CMK (cell line): ENCODE measurements at places on chromosomes 7 and 10.

DNA sequence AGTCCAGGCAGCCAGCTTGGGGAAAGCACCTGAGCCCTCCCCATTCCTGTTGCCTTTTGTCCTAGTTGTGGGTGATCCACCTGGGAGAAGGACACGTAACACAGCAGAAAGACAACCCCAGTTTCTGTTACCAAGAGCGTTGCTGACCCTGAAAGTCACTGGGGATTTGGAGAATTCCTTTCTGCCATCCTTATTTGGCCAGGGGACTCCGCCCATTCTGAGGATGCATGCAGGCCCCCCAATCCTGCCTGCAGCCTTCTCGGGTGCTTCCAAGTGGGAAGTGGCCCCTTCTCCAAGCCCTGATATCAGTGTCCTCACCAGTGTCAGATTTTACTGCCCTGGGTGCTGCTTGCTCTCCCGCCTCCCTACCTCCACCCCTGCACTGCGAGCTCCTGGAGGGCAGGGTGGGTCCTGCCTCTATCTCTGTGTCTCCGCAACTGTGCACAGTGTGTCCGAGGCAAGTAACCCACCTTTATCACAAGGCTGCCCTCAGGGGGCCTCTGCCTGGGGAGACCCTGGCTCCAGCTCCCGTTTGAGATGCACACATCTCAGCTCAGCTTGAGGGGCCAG, 9.2 kb upstream of the ADCY1 start:
- DNase-seq: no peak

- DNase-seq: no peak
These were observed 1.0 kb downstream of the GPR146 start for GRCh38 chr7:1045069-1046063.

GRCh38 chr10:124481717-124482116, 20.1 kb downstream of the LHPP start:
- DNase-seq: no peak

DNA sequence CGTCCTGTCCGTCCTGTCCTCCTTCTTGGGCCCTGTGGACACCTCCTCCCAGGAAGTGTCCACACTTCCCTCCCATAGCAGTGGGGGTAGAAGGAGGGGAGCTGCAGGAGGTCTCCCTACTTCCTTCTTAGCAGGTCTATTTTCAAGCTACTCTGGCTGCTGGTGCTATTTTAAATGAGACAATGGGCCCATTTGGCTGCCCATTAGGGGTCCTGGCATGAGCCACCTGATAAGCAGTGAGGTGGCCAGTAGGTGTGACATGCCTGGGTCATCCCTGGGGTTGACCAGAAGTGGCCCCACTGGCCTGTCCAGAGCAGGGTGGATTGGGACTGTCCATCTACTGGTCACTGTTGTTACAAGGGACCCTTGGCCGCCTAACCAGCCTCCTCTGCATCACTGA, 75.2 kb downstream of the COL13A1 start:
- DNase-seq: no peak

GRCh38 chr10:44627591-44628354, 242.9 kb upstream of the CXCL12 start:
- no peak for DNase-seq

DNA sequence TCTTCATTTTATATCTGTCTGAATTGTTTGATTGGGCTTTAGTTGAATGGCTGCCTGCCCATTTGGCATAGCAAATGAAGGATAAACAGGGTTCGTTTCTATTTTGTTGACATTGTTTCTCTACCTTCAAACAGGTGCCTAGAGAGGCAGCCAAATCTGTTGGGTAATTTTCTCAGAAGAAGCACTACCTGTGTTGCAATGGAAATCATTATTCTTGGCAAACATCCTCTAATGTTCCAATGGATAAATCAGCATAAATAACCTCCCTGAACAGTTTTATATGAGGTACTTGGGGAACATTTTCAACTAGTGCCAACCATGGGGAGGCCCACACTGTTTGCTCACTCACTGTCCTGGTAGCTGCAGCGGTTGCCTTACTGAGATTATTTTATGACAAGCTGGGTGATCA, 64.4 kb upstream of the PLPP4 start:
- no peak for DNase-seq

- no peak for DNase-seq
These were observed 20.0 kb downstream of the KCP start for GRCh38 chr7:128890306-128891109.

- DNase-seq: no peak
These were observed 179.1 kb downstream of the PRKCQ start for GRCh38 chr10:6400821-6401465.

GRCh38 chr7:38054199-38054598, 123.8 kb upstream of the STARD3NL start:
- DNase-seq: no peak

- DNase-seq: no peak
These were observed 259.4 kb downstream of the CCSER2 start for GRCh38 chr10:84587789-84588188.

DNA sequence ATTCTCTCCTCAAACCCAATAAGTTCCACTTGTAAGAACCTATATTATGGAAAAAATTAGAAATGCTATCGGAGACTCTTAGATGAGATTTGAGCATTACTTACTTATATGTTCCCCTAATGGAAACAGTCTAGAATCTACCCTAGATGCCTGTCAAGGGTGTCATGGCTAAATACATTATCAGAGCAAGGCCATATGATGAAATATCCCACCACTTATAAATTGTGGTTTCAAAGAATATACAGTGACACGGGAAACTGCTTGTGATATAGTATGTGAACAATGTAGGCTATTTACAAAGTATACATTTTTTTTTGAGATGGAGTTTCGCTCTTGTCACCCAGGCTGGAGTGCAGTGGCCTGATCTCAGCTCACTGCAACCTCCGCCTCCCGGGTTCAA, 46.3 kb upstream of the CTBP2 start:
- no peak for DNase-seq

DNA sequence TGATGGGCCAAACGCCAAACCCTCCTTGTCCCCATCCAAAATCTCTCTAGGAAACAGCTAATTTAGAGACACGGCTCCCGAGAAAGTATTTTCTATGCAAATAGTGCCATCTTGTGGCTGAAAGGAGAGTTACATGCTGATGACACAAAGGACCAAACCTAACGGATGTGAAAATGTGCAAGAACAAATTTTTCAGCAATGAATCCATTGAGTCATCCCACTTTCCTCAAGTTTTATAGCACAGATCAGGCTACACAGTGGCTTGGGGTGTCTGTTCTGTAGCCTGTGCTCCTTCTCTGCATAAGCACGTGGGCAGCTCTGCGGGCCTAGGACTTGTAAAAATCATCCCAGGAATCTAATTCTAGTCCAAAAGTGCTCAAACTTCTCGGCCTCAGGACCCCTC, 154.8 kb upstream of the PRR15 start:
- DNase-seq: peak; percentile 17

GRCh38 chr7:117231047-117231359, 91.9 kb downstream of the WNT2 start:
- DNase-seq: no peak

- DNase-seq: no peak
These were observed 80.1 kb downstream of the THSD7A start for GRCh38 chr7:11751807-11752389.

DNA sequence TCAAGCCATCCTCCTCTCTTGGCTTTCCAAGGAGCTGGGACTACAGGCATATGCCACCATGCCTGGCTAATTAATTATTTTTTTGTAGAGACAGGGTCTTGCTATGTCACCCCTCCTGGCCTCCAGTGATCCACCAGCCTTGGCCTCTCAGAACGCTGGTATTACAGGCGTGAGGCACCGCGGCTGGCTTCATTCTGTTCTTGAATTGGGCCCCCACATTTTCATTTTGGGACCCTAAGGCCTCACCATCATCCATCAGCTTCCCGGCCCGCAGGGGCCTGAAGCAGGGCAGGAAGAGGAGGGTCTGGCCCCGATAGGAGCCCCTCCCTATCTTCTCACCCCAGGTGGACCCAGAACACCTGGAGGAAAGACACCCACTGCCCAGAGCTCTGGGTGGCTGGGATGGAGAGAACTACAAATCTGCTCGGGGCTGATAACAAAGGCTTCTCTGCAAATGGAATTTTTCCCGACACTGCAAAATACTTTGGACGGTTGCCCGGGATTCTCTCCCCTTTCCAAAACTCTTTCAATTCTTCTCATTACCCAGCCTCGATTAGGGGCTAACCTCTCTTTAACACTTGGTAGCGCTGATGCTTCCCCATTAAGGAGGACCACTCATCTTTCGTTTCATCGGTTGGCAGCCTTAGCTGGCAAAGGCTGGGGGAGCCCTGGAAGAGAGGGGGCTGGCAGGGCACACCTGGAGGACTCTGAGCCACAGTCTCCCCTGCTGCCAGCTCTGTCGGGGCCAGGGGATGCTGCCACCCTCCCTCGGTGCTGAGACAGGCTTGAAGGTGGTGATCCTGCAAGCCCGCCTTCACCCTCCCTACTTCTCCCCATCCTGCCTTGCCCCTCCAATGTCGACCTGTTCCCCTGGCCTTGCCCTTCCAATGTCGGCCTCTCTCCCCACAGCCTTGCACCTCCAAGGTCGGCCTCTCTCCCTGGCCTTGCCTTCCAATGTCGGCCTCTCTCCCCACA, 81.0 kb upstream of the GNA12 start:
- DNase-seq: no peak

DNA sequence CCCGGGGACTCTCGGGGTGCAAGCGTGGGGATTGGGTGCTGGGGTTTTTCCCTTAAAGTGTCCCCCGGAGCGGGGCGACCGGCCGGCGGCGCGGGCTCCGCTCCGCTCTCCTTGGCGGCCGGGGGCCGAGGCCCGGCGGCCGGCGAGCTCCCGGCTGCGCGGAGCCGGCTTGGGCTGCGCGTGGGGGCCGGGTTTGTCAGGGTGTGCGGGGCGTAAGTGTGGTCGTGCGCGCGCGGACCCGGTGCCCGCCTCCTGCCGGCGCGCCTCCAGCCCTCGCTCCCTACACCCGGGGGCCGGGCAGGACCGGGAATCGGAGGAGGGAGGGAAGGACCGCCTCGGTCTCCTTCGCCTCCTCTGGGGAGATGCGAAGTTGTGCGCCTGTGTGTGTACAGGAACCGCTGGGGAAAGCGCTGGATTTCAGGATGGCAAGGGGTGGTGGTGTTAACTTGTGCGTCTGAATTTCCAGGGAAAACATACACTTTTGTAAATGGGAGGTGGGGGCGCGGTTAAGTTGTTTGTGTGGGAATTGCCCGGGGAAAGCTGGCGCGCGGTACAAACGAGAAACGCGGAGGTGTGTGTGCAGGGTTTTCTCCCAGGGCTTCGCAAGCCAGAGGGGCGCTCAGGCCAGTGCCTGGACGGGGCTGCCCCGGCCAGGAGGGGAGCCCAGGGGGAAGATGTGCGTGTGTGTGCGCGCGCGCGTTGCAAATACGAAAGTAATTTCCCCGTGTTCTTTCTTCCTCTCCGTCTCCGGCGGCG, 737 bp downstream of the ZMIZ1 start:
- no peak for DNase-seq

- no peak for DNase-seq
These were observed 107.8 kb downstream of the TBXAS1 start for GRCh38 chr7:139936760-139937310.

DNA sequence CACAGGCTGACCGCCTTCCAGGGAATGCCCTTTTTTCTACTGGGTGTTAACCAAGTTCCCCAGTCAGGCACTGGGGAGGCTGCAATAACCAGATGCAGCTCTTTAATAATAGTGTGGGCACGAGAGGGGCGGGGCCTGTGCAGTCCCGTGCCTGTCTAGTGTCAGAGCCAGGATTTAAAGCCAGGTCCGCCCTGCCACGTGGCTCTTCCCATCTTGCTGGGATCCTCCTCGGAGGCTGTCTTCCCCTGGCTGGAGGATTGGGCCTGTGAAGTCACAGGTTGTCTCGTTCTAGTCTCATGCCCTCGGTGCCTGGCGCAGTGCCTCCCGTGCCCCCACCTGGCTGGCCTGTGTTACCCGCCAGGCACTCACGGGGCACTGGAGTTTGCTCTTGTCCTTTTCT, 25.2 kb downstream of the TMEM120A start:
- no peak for DNase-seq

DNA sequence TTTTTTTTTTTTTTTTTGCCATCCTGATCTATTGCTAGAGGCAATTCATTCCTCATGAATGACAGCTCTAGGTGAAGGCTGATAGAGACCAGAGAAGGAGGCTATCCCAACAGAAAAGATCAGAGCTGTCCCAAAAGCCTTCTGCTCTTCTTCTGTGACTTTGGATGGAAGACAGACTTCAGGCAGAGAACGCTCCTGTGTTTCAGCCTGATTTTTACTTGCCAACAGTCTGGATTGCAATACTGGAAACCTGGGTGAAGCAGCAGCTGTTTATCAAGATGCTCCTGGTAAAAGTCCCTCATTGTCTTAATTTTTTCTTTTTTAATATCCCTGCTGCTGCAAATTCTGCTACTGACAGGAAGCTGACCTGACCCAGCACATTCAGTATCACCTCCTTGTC, 219.5 kb downstream of the CCDC3 start:
- DNase-seq: no peak

DNA sequence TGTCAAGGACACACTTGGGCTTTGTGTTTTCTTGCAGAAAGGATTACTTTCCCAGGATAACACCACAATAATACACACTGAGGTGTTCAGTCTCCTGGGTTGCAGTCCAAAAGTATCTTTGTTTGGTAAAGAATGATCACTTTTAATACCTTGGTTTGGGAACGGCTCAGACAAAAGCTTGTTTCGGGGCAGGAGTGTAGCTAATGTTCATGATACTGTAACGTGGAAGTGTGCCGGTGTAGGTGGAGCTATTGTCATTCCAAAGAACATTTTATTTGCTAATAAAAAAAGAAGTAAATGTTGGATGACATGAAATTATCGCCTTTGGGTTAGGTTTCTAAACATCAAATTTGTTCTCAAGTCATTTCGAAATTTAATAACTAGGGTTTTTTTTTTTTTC, 1.2 kb downstream of the EIF4H start:
- DNase-seq: no peak

GRCh38 chr7:77338260-77338659, 77.9 kb downstream of the GSAP start:
- peak; percentile 26 for DNase-seq

DNA sequence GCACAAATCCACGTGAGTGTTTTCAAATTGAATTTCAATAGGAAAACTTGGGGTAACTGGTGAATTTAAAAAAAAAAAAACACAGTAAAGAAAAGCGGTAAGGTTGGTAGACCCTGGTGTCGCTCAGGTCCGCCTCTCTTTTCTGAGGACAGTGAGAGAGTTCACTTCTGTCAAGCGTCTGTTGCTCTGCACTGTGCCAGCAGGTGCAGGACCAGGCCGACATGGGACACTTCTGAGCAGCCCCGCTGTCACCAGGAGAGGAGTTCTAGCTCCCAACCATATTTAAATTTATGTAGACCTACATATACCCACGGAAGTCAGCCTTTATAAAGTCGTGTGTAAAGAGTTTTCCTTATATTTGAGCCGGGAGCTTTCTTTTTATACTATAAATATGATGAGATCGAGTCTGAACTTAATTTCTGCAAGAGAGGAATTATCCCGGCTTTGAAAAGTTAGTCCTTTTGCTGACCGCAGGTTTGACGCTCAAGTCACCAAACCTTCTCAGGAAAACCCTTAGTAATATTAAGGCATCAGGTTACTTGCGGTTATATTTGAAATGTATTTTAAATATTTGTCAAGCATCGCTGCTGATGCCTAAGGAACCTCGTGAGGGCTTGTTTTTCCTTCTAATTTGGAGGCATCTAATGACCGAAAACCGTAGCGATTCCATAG, 531 bp downstream of the IKZF1 start:
- DNase-seq: no peak
